Fibroblast of villous mesenchyme (primary cell): ENCODE measurements at places on chromosomes 1 and 21. TPM values are rescaled to one million over a fixed set of nuclear protein-coding genes. Genes with fewer than 3 reads are reported as not detected.
A peak's percentile ranks its signal among the peaks of the same experiment; 100 is the strongest.

DNA sequence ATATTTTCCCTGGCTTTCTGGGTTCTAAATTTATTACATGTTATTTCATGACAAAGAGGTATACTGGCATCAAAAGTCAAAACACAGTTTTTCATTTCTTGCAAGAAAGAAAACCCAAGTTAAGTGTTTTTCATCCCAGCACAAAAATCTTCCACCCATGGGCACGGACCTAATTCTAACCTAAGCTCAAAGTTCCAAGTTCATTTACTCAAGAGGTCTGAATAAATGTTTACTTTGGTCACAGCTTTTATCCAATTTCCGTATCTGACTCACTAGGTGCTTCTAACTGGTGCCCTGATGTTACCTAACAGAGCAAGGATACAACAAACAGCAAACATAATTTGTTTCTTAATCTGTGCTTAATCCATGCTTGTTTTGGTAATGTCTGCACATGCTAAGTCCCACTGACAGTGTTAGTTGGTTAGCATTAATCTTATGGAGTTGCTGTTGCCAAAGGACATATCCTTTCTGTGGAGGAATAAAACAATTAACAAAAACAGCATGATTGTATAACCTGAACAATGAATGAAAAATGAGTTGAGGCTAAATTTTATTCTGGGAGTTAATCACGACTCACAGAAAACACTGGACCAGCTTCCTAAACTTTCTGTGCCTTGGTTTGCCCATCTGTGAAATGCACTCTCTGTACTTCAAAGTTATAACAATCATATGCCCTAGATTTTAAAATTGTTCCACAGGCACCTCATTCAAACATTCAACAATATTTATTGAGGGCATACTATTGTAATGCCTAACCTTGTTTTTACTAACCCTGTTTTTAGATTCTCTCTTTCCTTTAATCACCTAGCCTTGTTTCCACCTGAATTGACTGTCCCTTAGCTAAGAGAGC is 4.2 kb upstream of the CHD1L start:
- no peak for DNase-seq

DNA sequence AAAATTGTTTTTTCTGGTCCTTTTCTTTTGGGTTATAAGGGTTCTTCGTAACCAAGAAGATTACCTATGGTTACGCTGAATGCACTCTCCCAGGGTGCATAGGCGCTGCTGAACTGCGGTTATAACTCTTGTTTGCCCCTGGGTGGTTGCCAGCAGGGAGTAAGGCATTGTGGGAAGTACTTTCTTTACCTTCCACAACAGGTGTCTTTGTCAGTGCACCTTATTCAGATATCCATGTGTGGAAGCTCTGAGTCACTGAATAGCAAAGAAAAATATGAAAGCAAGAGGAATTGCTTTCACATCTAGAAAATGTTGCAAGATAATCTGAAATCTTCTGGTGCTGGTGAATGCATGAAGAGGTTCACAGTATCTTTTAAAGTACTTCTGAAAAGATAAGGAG is 124.4 kb upstream of the CACYBP start:
- DNase-seq: no peak

- DNase-seq: no peak
Observed at GRCh38 chr1:207261971-207262370, 59.5 kb upstream of the CD55 start.

DNA sequence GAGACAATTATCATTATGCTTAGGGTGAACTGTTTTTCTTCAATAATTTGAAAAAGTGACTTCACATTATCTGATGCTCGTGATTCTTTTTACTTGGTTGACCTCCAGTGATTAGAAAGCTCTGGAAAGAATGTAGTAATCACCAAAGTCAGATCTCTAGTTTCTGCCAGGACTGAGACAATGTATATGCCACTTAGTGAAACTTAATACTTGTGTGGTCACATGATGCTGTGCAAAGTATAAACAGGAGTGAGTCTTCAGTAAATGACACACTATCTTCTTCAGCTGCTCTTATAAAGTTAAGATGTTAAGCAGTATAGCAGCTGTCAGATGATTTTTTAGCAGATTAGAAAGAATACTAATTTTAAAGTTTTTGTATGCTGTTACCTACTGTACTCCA is 17.2 kb downstream of the VCAM1 start:
- DNase-seq: peak; percentile 63

DNA sequence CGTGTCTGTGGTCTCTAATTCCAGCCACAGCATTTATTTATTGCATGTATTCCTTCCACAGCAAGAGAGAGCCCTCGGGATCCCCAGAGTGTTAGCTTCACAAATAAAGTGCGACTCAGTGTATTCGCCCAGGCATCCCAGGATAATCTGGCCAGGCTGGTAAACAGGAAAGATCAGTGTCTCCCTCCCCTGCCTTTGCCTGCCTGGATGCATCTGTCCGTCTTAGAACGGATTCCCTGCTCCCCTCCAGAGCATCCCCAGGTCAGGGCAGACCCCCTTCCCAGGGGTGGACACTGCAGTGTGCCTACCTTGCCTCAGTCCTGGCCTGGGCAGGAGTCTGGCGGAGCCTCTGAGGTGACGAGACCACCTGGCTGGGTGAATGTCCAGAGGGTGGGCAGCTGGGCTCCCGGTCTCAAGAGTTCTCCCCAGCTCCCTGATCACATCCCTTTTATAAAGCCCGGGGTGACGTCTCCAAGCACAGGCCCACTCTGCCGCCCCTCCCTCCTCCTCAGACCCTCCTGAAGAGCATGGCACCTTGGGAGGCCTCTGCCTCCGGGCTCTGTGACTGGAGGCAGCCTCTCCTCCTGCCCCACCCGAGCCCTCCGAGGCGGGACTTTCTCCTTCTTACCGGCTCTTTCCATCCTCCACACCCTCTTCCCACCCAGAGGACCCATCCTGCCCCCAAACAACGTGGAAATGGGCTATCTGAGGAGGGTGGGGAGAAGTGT is at the start of gene KISS1:
Gene KISS1, minus strand, starts transcription at position 424 of the 728 bp plus-strand sequence. CDS start 3,615 bp downstream, outside the sequence.
- no peak for DNase-seq

- no peak for DNase-seq
Observed at GRCh38 chr1:213940947-213941346, 46.8 kb upstream of the PROX1 start.

DNA sequence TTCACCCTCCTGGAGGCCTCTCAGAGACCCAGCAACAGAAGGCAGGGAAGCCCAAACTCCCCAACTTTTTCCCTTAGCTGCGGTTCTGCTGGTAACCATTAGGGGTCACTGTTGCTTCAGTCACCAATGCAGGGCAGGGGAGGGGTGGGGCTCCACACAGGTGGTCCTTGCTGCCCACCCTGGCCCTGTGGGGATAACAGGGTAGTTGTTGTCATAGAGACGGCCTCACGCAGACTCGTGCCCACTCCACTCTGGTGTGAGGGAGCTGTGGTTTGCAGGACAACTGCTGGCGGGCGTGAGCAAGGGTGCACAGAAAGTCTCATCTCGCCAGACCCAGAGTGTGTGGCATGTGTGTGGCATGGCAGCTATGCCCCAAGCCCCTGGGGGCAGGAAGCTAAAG is 19.9 kb downstream of the INSRR start:
- DNase-seq: peak; percentile 13

DNA sequence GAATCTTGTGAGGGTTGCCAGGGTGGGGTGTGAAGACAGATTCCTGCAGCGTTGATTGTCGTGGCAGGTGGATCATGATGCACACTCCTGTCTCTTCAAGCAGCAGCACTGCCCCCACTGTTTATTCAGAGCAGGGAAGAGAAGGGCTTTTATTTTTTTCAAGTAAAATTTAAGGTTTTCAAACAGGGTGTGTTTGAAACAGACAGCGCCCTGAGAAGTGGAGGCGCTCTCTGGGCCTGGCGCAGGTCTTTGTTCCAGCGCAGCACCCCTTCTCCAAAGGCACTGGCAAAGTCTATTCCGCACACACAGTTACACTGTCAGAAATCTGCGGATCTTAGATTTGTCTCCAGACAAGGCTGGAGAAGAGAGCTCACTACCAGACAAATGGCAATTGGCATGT is 7.0 kb downstream of the C1orf53 start:
- DNase-seq: no peak

DNA sequence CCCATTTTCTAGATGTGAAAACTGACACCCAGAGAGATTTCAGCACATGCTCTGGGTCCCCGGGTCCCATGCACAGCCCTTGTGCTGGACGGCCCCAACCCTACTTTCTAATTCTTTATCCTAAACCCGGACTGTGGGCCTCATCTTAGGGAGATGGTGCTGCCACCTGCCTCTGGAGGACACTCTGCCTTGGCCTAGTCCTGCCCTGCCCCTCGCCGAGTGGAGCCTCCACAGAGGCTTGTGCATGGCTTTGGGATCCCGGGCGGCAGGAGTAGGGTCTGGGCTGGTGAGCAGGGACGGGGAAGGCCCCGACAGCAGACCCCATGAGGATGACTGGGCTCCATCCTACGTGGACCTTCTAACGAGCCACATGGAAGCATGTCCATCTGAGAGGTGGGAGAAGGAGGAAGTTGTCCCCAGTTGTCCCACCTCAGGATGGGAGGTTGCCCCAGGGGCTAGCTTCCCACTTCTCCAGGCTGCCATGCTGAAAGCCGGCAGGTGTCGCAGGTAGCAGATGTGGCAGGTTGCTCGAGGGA is 12.4 kb downstream of the MX2 start:
- DNase-seq: no peak

- peak; percentile 36 for DNase-seq
Observed at GRCh38 chr1:242454262-242455051, 70.0 kb downstream of the PLD5 start.

DNA sequence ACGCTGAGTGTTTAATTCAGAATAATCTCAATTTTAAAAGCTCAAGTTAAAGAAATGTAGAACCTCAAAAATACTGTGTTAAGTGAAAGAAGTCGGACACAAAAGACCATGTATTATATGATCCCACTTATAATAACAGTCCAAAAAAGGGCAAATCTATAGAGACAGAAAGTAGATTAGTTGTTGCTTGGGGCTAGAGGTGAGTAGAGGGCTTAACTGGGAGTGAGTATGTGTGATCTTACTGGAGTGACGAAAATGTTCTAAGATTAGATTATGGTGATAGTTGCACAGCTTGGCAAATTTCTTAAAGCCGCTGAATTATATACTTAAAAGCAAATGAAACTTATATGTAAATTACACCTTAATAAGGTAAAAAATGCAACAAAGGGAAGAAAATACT is 150.5 kb downstream of the APP start:
- no peak for DNase-seq

- peak; percentile 14 for DNase-seq
Observed at GRCh38 chr21:35528116-35529042, 479.3 kb upstream of the RUNX1 start.

GRCh38 chr1:247118946-247119446 is 14.8 kb upstream of the ZNF669 start:
- no peak for DNase-seq

DNA sequence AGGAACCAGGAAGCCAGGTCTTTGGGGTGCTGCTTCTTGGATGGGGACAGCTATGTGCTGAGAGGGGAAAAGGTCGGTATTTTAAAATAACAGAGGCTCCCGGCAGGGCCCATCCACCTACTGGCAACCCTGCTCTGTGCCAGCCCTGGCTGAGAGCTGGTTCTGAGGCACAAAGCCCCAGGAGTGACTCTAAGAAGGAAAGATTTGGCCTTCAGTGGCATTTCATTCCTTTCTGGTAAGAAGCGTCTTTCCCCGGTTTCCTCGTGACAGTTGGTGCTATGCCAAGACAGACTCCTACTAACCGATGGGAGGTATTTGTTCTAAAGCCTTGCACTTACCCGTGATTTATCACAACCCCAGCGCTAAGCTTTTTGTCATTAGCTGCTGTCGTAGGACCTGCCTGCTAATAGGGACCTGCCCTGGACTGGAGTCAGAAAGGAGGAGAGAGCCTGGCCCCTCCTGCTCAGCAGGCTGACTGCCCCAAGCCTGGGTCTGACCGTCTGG is 123.1 kb upstream of the ADAR start:
- peak; percentile 61 for DNase-seq

GRCh38 chr1:36367066-36367465 is 18.7 kb downstream of the STK40 start:
- DNase-seq: no peak

- no peak for DNase-seq
Observed at GRCh38 chr1:98502937-98503336, 158.6 kb upstream of the SNX7 start.

- DNase-seq: no peak
Observed at GRCh38 chr1:3628445-3628844, 3.6 kb downstream of the TPRG1L start.

DNA sequence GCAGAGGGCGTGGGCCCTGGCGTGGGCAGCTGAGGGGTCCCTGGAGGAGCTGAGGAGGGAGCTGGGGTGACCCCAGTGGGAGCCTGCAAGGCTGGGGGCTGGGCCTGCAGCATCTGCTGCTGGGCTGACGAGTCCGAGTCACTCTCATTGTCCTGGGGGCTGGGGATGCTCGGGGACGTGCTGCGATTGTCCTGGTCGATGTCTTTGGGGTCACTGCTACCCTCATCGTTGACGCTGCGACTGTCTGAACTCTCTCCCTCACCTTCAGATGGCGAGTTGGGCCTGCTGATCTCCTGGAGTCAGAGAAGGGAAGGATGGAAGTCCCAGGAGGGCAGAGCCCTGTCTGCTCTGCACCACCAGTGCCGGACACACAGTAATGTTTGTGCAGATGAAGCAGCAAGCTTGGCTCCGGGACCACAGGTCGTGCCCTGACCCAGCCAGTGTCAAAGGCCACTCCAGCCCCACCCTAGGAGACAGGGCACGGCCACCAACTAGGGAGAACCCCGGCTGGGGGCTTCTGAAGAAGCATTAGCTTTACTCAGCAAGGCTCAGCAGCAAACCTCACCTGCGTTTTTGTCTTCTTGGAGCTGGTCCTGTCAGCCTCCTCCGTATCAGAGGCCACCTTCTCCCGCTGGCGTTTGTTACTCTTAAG is 43.4 kb downstream of the SLC45A1 start:
- no peak for DNase-seq

- no peak for DNase-seq
Observed at GRCh38 chr1:223328566-223328965, 35.4 kb downstream of the SUSD4 start.

- DNase-seq: no peak
Observed at GRCh38 chr1:203335503-203335902, 15.4 kb downstream of the FMOD start.

Gene CYP4B1
- total RNA-seq: not detected in 2 replicates

Gene SPOCD1
- 62.2 and 73.4 TPM in 2 replicates for total RNA-seq

Gene TTC4
- total RNA-seq: 19.3 and 22.9 TPM in 2 replicates

Gene WNT2B
- 2.6 TPM in 2 replicates for total RNA-seq

Gene TMOD4
- not detected in 2 replicates for total RNA-seq

Gene VSIG8
- total RNA-seq: under 0.01 TPM in 1 of 2 replicates, not detected in the other
